Neural cell (in vitro differentiated cells): ENCODE measurements at places on chromosomes 1 and 21. TPM values are rescaled to one million over a fixed set of nuclear protein-coding genes. Genes with fewer than 3 reads are reported as not detected.

Gene CGN
- polyA plus RNA-seq, result 4.4 and 7.5 TPM in 2 replicates

Gene LYST
- 23.4 and 31.5 TPM in 2 replicates for polyA plus RNA-seq

Gene AKNAD1
- polyA plus RNA-seq, result not detected in 2 replicates

Gene SLFNL1
- polyA plus RNA-seq, result 0.26 and 1.8 TPM in 2 replicates

Gene NBPF20
- polyA plus RNA-seq, result 6.8 and 7.0 TPM in 2 replicates

Gene CACHD1
- polyA plus RNA-seq, result 11.1 and 12.7 TPM in 2 replicates

Gene OBSCN
- polyA plus RNA-seq, result 7.2 and 10.2 TPM in 2 replicates

Gene ITLN2
- polyA plus RNA-seq, result not detected in 2 replicates

Gene MMEL1
- polyA plus RNA-seq, result 5.2 TPM in 1 of 2 replicates, not detected in the other

Gene TLCD4
- polyA plus RNA-seq, result 1.1 and 1.6 TPM in 2 replicates
